Endothelial cell (in vitro differentiated cells): ENCODE measurements at places on chromosomes 5 and 9.

DNA sequence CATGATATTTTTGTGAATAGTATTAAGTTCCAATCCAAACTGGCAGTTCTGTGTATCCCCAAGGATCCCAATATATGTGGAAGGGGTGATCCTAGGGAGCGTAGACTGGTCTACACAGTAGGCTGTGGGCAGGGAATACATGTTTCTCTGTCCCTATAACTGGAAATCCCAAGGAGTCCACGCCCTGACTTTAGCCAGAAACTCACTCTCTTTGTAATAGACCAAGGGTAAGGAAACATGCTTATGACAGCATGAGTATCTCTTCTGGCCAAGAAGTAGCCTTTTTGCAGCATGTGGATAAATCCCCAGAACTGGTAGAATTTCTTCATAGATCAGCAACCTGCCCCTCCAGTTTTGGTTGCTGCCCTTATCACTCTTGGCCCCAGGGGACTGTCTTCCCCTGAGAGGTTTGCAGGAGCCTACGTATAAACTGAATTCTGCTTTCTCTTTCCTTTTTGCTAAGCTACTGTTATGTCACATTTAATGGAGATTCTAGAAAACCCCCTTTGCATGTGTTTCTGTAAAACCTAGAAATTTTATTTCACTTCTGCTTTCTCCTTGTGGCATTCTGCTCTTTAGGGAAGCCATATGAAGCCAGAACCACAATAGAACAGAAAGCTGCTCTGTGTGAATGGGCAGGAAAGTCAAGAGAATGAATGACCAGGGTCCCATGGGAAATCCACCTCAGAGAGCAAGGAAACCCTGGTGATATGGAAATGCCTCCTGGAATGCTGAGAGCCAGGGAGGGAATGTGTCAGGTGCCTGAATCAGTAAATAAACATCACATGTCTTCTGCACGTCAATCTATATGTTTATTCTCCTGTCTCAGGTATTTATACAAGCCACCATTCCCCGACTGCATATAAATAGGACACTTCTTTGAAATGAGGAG, 3.5 kb downstream of the IFNA2 start:
- no peaks in the 10 kb centered on the region for H3K36me3 ChIP-seq
- no peak overlapping the region for H3K4me3 ChIP-seq
- H3K27ac ChIP-seq, result no peak overlapping the region

DNA sequence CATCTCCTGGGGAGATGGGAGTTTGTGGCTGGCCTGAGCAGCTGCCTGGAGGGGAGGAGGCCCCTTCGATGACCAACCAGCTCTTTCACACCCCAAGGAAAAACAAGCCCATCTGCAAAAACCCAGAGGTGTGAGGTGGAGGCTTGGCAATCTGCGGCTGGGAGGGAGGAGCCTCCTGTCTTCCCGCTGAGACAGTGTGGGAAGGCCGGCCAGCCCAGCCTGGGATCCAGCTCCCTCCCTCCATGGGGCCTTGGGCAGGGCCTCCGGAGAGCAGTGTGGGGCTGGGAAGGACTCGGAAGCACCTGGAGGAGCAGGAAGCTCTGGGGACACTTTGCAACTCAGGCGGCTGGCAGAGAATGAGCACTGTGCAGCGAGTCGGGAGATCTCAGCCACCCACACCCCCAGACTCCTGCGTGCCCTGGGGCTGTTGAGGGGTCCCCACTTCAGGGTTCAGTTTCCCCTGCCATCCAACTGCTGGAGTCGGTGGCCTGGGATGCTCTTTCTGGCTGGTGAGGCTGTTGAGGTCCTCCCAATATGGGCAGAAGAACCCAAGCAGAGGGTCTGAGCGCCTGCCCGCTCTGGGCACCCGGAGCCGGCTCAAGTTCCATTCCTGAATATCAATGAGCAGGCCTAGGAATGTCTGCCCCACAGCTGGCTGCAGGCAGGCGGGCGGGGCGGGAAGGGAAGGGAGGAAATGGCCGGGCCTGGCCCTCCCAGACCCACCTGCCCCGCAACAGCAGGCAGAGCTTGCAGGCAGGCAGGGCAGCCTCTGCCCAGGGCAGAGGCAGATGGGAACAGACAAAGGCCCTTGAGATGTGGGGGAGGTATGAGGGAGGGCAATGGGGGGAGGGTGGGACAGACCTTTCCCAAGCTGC, 101.1 kb downstream of the FGF18 start:
- no peak overlapping the region for H3K4me3 ChIP-seq
- H3K4me1 ChIP-seq, result peaks cover 16% of the 10 kb centered on the region

DNA sequence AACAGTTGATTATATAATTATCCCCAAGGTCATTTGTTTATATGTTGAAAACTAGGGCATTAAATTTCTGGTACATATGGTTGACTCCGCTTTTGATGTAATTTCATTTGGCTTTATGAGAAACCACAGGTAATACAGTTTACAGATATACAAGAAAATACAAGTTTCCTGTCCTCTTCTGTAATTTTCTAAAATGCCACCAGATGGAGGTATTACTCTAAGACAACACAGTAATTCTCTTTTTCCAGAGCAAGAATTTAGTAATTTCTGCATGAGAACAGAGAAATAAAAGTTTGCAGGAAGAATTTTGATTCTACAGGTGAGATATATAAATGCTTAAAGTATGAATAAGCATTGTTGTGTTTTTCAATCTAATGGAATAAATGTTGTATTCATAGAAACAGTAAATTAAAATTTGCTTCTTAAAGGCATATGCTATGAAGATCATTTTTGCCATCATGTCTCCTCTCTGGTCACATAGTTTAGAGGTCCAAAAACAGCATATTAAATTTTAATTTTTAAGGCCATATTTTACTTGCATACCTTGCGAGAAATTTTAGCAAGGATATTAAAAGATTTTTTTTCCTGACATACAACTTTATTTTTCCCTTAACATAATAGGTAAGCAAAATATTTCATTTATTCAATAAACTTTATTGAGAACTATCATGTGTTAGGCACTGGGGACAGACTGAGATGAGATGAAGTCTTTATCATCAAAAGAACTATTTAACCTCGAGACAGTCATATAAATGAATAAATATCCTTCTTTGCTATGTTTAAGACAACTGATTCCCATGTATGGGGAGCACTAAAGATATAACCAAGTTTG, 22.7 kb downstream of the CHD1 start:
- DNase-seq, result no peak
- H3K4me1 ChIP-seq, result no peaks in the 10 kb centered on the region
- no peak overlapping the region for H3K4me3 ChIP-seq
- H3K36me3 ChIP-seq, result peaks cover 4% of the 10 kb centered on the region
- no peaks in the 10 kb centered on the region for H3K27me3 ChIP-seq
- H3K27ac ChIP-seq, result no peak overlapping the region

- H3K4me3 ChIP-seq, result no peak overlapping the region
- no peaks in the 10 kb centered on the region for H3K27me3 ChIP-seq
Measured at GRCh38 chr5:175679411-175679810, 21.5 kb downstream of the HRH2 start.

DNA sequence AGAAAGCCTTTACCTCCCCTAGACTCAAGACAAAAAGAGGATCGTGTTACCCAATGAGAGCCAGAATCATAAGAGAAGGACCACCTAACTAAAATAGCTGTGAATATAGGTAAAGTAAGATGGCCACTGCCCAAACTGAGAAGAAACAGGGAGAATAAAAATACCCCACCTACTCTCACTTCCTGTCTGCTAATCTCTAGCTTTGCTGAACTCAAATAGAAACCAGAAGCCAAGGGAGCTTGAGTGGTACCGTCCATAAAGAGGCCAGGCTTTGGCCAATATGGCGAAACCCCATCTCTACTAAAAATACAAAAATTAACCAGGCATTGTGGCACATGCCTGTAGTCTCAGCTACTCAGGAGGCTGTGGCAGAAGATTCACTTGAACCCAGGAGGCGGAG, 123.0 kb upstream of the FST start:
- no peak overlapping the region for H3K4me3 ChIP-seq
- no peaks in the 10 kb centered on the region for H3K27me3 ChIP-seq
- no peak overlapping the region for H3K27ac ChIP-seq
- no peak for DNase-seq
- no peaks in the 10 kb centered on the region for H3K4me1 ChIP-seq

DNA sequence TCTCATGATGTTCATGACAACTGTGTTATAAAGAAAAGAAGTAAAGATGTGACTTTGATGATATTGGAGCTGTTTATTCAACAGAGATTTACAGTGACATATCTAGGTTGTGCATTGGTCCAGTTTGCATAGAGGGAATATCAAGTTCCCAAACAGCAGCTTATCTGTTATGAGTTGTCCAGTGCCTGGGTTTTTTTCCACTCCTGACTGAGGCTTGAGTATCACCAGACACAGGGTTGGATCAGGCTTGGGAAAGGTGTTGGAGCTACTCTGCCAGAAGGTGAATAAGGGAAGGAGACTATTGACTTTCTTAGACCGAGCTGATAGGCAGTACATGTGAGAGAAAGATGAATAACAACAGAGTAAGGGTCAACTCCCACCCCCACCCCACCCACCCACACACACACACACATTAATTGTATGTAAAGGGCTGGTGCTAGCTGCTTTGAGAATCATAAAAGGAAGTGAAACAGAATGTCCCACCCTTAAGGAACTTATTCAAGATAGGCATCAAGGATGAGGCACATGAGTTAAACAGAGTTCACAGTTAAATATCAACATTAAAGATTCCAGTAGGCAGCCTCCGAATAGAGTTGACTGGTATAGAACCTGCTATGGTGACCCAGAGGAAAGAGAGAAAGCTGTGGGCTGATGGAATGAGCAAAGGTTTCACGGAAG, 33.0 kb upstream of the RASGRF2 start:
- no peak for DNase-seq
- H3K27ac ChIP-seq, result no peak overlapping the region
- no peaks in the 10 kb centered on the region for H3K36me3 ChIP-seq
- no peaks in the 10 kb centered on the region for H3K27me3 ChIP-seq
- H3K4me1 ChIP-seq, result no peaks in the 10 kb centered on the region
- no peak overlapping the region for H3K4me3 ChIP-seq
